ENCODE measurements at places on chromosomes 2 and 18.
A peak's percentile ranks its signal among the peaks of the same experiment; 100 is the strongest.

DNA sequence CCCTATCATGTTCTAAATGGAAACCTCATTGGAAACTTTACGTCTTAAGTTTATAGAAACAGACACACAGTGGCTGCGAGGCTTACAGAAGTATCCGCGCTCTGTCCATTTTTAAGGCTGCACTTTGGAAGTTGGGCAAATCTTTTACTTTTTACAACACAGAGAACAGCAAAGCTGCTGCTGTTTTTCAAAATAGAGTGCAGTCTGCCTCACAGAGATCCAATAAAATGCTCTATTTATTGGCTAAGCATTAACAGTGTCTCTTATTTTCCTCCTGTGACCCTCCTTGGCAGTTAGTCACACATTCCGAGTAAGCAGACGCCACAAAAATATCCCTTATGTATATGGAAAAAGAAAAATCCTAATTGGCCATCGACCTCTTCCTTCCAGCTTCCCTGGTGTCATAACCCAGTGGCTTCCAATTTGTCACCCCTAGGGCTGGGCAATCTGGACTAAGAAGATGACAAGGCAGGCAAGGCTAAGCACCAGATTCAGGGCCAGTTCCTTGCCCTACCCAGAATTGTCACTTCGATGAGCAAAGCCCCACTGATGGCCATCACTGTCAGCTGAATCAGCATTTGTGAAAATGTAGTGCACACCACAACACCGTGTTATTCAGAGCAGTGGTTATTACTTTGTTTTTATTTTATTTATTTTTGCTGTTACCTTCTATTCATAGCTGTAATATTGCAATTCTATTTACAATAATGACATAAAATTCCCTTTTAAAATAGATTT lies 47.7 kb upstream of the MEIS1 start:
- no peak for DNase-seq

DNA sequence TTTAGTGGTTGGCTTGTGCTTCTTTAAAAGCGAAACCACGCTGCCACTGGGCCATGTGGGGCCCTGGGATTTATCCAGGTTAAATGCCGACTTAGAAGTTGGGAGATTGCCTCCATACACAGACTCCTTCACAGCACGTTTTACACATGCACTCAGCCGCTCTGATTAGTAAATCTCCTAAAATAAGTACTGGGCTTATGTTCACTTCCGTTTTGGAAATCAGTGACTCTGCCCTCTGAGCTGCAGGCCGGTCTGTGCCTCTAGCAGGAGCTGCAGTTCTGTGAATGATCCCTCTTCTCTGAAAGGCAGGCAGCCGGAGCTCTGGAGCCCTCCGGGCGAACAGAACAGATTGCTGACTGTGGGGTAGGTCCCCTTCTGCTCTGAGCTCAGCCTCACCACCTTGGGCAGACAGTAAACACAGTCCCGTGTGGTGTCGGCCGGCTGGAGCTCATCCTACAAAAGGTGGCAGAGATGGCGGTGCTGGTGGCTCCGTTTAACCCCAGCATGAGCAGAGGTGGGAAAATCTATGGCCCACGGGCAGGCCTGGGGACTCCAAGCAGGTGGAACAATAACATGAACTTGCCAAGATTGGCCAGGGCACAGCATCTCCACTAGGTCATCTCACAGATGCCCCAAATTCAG lies 9.8 kb upstream of the RAB17 start:
- peak; percentile 88 for DNase-seq

DNA sequence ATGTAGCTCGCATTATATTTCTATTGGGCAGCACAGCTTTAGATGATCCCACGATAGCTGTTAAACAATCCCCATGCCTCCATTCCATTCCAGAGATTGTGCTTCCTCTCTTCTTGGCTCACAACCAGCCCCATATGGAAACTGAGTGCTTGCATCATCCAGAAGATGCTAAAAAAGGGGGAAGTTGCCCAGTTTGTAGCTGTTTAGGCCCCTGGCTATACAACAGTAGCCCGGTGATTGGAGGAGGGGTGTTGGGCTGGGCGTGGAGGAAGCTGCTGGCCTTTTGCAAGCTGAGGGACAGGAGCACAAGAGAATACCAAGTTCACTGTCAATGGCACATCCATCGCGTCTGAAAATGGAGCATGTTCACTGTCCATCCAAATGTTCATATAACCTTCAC lies 360.2 kb downstream of the ALK start:
- DNase-seq = no peak

DNA sequence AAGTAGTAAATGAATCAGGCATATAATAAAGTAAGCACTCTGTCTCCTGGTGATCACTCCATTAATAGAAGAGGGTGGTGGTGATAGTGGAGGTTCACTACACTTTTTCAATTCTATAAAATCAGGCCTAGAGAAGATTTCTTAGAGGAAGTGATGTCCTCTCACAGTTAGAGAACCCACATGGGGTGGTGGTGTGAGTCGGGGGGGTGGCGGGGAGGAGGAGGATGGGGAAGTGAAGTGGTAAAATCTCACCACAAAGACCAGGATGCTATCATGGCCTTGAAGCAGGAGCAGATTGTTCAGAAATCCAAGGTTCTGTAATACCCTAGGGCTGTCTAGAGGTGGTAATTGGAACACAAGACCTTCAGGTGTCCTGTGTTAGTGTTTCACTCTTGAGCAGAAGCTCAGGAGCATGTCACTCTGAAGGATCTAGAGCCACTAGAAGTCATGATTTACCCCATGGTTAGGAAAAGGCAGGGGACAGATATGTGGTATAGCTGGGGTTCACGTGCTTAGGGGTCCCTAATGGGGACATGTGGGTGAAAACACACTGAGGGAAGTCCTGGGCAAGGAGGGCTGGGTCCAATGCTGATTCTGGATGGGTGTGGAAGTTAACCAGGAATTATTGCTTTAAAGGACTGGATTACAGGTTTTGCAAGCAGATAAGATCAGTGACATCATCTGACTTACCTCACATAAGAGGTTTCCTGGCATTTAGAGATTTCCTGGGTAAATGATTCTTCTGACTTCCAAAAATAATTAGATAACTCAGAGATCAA lies 31.0 kb downstream of the RNF125 start:
- DNase-seq = no peak

GRCh38 chr18:57754577-57755338 lies 48.4 kb downstream of the ATP8B1 start:
- DNase-seq = no peak
